ENCODE measurements at places on chromosomes 6 and 20.

GRCh38 chr20:21767200-21767738 lies 61.8 kb downstream of the PAX1 start:
- DNase-seq, result no peak

DNA sequence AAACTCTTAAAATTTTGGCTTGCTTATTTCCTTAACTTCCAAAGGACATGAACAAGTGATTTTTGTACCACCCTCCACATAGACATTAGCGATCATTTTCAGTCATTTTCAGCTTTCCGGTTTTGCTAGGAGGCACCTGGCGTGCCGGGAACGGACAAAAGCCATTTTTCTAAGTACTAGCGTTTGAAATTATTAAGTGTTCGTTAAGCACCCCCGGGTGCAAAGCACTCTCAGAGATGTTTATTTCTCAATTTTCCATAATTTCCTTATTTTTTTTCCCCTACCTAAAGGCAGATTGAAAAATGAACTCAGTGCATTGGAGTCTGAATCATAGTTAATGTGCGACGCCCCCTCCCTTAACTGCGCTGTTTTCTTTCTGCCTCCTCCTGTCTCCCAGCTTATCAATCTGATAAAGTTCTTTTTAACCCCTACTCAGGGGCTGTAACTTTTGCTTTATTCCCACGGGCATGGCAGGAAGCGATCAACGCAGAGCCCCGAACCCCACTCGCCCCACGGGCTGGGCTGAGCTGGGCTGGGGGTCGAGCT lies 58.2 kb downstream of the ZNF831 start:
- peak; percentile 1 for DNase-seq

- peak; percentile 94 for DNase-seq
Measured at GRCh38 chr6:151317103-151317994, 74.0 kb downstream of the ZBTB2 start.

- no peak for DNase-seq
Measured at GRCh38 chr6:52331793-52332457, 30.0 kb upstream of the PAQR8 start.

- peak; percentile 69 for DNase-seq
Measured at GRCh38 chr6:46221222-46221793, 50.5 kb upstream of the ENPP5 start.

DNA sequence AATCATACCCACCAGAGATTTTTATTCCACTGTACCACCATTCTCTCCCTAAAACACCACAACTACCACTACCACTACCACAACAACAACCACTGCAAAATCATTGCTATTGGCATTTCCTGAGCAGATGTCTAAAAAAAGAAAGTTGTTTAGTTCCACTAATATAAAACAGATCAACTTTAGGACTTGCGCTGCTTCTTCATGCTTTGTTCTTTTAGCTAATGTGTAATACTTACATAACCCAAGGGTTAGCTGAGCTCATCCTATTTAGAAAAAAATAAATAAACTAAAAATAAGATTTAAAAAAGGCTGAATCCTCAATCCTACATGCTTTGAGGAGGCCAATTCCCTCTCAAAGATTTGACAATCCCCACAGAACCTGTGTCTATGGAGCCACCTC lies 11.4 kb downstream of the IYD start:
- DNase-seq, result no peak

DNA sequence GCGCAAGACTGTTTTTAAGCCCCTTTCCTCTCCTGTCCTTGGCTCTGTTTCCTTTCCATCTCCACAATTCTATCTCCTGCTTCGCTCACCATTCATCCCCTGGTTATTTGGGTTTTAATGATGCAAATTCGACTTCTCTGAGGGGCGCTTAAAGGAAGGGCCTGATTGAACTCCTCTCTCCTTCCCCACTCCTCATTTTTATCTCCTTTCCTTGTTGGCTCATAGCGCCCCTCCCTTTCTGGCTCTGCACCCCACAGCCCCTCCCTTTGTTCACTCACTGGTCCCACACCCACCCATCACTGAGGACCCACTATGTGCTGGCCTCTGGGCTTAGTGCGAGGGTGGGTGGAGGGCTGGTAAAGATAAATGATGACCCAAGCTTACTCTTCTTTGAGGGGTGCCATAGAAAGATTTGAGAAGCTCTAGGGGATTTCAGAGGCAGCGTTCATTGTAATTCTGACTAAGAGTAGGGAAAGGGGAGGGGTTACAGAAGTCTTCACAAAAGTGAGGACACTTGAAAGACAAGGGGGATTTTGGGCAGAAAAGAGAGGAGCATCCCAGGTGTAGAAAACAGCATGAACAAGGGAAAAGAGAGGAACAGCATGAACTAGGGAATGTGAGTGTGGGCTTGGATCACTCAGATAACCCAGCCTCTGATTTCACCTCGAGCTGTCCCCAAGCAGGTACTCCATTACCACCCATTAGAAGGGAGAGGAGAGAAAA lies 507.8 kb downstream of the CD83 start:
- DNase-seq, result no peak

GRCh38 chr6:54877713-54878317 lies 31.2 kb downstream of the FAM83B start:
- DNase-seq, result no peak

DNA sequence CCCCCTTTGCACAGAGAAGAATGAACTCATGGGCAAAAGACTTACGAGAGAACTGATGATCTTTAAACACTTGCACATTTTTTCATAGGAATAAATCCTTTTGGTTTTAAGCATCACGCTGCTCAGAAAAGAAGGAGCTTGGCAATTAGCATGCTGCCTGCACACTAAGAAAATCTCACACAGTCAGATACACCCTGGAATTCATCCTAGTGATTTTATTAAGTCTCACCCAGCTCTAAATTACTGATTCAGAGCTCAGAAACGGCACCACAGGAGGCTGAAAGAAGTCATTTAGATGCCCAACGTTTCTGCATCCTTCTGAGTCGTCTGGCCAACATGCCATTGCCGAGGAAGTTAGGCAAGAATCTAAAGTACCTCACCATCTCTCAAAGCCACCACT lies 18.0 kb upstream of the NRSN1 start:
- no peak for DNase-seq

DNA sequence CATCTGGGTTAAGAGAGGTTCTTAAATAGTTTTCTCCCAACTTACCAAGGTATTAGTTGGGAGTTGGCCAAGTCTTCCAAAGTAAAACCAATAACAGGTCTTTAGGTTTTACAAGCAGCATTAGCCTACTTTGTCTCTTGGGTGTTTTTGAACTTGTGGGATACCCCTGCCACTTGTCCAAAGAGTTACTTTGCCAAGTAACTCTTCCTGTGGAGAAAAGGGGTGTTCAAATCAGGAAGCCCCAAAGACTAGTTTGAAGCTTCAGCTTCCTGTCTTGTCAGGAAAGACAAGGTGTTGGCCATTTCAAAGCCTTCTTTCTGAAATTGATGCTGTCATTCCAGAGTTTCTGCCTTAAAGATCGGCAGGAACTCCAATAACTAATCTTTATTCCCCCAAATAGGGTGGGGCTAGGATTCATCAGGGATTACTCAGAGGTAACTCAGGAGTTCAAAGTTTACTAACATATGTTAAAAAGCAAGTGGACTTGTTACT lies 822 bp downstream of the RAB22A start:
- DNase-seq, result peak; percentile 30

DNA sequence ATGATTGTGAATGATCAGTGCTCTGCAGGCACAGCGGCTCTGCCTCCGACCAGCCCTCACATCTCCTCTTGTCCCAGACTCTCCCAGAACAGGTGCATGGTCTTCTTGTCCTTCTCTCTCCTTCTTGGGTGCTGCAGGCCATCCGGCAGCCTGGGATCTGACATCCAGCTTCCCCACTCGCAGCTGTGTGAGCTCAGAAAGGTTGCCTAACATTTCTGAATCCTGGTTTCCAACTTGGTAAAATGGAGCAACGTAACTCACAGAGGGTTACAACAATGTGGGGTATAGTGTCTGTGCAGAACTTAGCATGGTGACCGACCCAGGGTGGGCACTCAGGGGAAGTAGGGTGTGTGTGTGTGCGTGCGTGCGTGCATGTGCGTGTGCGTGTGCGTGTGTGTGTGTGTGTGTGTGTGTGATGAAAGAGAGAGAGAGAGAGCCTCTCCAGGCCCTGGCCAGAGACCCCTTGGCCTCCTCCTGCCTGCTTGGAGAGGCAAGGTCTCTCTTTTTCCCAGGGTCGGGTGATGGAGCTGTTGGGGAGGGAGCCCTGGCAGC lies 110.1 kb downstream of the SNX5 start:
- no peak for DNase-seq

DNA sequence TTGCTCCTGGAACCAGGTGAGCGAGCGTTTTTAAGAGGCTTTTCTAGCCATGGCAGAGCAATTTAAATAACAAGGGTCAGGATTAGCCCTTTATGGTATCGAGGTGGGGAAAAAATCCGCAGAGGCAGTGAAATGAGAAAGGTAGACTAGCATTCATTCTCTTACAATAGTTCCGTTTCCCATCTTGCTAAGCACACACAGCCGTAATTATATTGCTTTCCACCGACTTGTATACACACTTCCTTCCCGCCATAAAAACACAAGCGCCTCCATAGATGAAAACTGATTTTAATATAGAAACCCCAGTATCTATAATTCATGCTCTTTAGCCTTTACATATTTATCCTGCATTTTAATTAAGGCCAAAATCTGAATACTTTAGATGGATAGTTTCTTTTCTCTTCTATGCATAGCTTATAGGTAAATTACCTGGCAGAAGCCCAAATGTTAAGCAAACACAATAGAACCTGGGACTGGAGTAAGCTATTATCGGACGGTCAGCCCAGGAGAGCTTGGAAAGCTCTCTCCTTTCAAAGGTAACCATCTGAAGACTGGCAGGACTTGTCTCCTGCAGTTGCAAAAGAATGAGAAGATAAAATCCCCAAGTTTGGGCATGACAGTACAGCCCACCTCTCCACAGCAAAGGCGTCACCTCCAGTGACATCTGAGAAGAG lies 90.9 kb upstream of the MC3R start:
- DNase-seq, result no peak

GRCh38 chr6:164042212-164042611 lies 627.7 kb downstream of the QKI start:
- DNase-seq, result no peak

- DNase-seq, result no peak
Measured at GRCh38 chr20:49945701-49946477, 9.7 kb downstream of the RNF114 start.

DNA sequence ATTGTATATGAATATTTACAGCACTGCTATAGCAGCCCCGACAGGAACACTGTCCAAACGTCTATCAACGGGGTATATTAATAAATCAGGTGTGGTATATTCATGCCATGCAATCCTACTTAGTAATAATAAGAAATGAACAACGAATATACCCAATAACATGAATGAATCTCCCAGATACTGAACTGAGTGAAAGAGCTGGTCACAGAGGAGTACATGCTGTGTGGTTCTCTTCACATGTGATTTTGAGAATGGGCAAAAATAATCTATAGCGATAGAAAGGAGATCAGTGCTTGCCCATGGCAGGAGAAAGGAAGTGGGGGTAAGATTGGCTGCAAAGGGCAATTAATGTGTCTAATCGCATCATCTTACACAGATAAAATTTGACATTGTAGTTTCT lies 3.7 kb upstream of the TAAR6 start:
- DNase-seq, result no peak

DNA sequence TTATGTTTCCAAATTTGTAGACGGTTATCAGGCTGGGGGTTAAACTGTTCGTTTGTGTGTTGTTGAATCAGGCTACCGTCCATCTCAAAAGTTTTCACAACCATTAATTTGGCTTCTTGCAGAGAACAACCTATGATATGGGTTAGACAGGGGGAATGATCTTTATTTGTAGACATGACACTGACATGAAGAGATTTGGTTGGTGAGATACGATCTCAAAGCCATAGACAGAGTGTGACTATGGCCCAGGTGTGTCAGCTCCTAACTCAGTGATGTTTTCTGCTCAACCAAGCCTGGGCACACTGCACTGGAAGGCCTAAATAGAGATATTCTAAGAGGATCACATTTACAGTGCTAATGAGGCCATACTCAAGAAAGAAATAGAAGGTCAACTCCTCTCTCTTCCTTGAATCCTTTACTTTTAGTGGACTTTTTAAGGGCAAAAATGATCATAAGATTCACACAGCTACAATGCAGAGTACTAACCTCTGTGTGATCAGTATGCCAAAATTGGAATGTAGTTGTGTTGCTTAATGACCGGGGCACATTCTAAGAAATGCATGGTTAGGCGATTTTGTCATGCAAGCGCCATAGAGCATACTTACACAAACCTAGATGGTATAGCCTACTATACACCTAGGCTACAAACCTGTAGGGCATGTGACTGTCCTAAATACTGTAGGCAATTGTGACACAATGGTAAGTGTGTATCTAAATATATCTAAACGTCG lies 17.6 kb upstream of the SNRNP48 start:
- DNase-seq, result no peak

GRCh38 chr6:162360901-162361567 lies 366.5 kb downstream of the PRKN start:
- DNase-seq, result no peak

DNA sequence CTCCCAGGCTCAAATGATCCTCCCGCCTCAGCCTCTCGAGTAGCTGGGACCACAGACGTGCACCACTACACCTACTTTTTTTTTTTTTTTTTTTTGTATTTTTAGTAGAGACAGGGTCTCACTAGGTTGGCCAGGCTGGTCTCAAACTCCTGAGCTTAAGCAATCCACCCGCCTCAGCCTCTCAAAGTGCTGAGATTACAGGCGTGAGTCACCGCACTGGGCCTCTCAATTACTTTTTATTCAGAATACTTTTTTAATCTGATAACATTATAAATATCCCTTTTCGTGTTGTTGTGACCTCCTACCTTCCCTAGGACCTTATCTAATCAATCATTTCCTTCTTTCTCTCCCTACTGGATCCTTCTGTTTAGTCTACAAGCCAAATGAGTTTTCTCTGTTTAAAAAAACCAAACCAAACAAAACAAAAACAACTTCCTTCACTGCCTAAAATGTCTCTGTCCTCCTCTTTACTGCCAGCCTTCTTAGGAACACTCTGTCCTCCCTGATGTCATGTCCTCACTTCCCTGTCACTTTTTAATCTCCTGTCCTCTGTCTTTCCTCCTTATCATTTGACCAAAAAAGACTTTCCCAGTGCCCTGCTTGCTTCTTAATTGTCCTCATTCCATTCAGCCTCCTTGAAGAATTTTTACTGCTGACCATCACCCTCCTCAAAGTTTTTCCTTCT lies 85.0 kb downstream of the CAP2 start:
- no peak for DNase-seq

Measured in choroid plexus epithelial cell (primary cell).